ENCODE measurements at places on chromosomes 4 and X. TPM values are rescaled to one million over a fixed set of nuclear protein-coding genes. Genes with fewer than 3 reads are reported as not detected.

DNA sequence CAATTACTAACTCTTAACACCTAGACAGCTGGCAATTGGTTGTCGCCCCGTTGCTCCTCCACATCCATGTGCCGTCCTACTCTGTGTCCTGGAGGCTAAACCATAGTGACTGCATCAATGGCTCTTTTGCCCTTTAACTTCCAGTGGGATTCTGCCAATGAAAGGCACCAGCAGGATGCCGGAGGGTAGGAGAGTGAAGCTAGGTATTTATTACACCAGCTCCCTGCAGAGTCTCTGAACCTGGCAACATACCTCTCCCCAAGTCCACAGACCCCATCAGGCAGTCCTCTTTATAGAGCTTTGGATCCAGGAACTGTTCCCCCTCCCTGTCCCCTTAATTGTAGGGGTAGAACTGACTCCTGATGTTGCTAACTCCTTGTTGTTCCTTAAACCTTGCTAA lies 426.8 kb downstream of the HNRNPD start:
- H3K27ac ChIP-seq = no peak overlapping the region
- no peaks in the 10 kb centered on the region for H3K4me1 ChIP-seq
- no peak overlapping the region for H3K4me3 ChIP-seq
- H3K27me3 ChIP-seq = no peaks in the 10 kb centered on the region
- H3K36me3 ChIP-seq = no peaks in the 10 kb centered on the region
- no peak for DNase-seq

DNA sequence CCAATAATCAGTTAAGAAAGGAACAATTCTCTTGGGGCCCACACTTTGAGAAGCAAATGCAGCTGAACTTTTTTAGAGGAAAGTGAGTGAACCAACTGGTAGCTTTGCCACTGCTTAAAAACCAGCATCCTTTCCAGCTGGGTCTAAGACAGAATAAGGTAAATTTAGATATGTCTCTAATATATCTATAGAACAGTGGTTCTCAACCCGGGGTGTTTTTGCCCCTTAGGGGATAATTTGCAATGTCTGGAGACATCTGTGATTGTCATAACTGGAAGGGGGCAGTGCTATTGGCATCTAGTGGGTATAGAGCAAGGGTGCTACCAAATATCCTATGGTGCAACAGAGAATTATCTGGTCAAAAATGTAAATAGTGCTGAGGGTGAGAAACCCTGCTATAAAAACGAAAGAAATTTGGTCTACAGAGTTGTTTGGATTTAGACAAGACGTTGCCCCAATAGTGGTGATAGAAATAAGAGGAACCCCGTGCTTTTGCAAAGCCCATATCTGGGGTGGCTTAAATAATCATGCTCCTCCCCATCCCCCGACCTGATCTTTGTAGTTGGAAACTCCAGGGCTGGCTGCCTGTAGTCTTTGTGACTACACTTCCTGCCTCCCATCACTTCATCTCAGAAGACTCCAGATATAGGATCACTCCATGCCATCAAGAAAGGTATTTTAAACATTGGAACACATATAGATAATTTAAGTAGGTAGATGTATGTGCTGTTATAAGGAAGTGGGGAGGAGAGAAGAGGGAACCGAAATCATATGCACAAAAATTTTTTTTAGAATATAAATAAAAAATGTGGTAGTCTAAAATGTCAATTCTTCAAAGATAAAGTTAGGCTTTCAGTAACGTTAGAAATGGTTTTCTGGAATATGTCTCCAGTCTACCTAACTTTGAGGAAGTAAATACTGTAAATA lies at the start of gene TLR7:
TSS of gene TLR7 (plus strand) at position 622 of the 927 bp plus-strand sequence. CDS start 507 bp downstream, outside the sequence.
- no peak within 1 kb of the TSS for H3K27ac ChIP-seq
- H3K4me1 ChIP-seq = no peaks in the 10 kb centered on the region
- no peaks in the 10 kb centered on the region for H3K27me3 ChIP-seq
- no peaks in the 10 kb centered on the region for H3K36me3 ChIP-seq
- no peak within 1 kb of the TSS for H3K4me3 ChIP-seq

DNA sequence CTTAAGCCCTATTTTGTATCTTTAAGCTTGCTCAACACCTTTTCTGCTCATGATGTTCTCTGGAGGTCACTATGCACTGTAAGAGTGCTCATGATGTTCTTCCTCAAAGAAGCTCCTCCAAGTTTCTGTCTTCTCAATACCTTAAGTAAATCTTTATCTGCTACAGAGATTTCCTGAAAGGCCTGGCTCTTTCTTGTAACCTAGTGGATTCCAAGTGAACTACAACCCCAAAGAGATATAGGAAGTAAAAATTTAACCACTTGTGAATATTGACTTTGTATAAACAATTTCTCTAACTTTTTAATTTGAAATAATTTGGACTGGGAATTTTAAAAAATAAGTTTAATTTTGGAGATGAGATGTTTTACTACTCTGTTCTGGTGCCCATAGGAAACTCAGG lies 39.3 kb upstream of the XK start:
- no peak overlapping the region for H3K4me3 ChIP-seq
- H3K4me1 ChIP-seq = no peaks in the 10 kb centered on the region
- DNase-seq = no peak
- H3K27me3 ChIP-seq = no peaks in the 10 kb centered on the region
- H3K27ac ChIP-seq = no peak overlapping the region
- H3K36me3 ChIP-seq = no peaks in the 10 kb centered on the region

- no peaks in the 10 kb centered on the region for H3K27me3 ChIP-seq
- no peak overlapping the region for H3K27ac ChIP-seq
- H3K4me1 ChIP-seq = no peaks in the 10 kb centered on the region
- H3K36me3 ChIP-seq = no peaks in the 10 kb centered on the region
- H3K4me3 ChIP-seq = no peak overlapping the region
Observed at GRCh38 chr4:176545872-176546271, 226.1 kb downstream of the SPCS3 start.

DNA sequence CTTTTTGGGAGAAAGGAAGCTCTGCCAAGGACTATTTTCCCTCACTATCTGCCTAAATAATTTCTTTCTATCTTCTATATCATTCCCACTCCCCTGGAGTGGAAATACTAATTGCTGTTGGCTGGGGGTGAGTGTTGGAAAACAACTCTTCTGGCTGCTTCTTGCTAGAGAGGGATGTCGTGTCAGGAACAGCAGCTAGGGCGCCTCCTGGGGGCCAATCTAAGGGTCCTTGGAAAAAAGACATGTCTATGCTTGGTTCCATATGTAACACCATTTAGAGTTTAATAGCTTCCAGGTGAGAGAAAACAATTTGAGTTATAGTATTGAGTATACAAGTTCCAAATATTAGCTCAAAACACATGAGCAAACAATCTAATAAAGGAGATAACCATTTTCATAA lies 111.3 kb downstream of the MAGEE1 start:
- no peaks in the 10 kb centered on the region for H3K4me1 ChIP-seq
- no peak for DNase-seq
- no peak overlapping the region for H3K27ac ChIP-seq
- no peaks in the 10 kb centered on the region for H3K36me3 ChIP-seq
- no peaks in the 10 kb centered on the region for H3K27me3 ChIP-seq

DNA sequence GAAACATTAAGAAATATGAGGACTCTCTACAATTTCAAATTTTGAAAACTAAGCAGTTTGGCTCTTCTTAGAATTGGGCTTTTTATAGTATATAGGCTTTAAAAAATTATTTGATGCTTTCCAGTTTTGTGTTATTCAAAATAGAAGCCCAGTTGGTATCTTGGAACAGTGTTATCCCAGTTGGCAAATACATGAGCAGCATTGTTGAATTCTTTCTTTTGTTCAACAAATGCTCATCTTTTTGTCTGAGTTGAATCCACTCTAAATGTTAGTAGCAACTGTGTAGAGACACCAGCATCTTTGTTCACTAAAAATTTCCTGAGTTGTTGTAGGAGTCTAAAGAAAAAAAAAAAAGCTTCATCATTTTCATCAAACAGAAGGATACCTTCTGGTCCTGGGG lies 41.0 kb upstream of the LIMCH1 start:
- DNase-seq = no peak
- no peak overlapping the region for H3K4me3 ChIP-seq
- no peak overlapping the region for H3K27ac ChIP-seq
- no peaks in the 10 kb centered on the region for H3K4me1 ChIP-seq
- no peaks in the 10 kb centered on the region for H3K36me3 ChIP-seq

GRCh38 chr4:177204126-177204525 lies 105.5 kb upstream of the NEIL3 start:
- H3K27me3 ChIP-seq = no peaks in the 10 kb centered on the region
- no peaks in the 10 kb centered on the region for H3K4me1 ChIP-seq
- H3K36me3 ChIP-seq = no peaks in the 10 kb centered on the region
- no peak overlapping the region for H3K4me3 ChIP-seq
- no peak for DNase-seq

Gene BEND2
- not detected for polyA plus RNA-seq

DNA sequence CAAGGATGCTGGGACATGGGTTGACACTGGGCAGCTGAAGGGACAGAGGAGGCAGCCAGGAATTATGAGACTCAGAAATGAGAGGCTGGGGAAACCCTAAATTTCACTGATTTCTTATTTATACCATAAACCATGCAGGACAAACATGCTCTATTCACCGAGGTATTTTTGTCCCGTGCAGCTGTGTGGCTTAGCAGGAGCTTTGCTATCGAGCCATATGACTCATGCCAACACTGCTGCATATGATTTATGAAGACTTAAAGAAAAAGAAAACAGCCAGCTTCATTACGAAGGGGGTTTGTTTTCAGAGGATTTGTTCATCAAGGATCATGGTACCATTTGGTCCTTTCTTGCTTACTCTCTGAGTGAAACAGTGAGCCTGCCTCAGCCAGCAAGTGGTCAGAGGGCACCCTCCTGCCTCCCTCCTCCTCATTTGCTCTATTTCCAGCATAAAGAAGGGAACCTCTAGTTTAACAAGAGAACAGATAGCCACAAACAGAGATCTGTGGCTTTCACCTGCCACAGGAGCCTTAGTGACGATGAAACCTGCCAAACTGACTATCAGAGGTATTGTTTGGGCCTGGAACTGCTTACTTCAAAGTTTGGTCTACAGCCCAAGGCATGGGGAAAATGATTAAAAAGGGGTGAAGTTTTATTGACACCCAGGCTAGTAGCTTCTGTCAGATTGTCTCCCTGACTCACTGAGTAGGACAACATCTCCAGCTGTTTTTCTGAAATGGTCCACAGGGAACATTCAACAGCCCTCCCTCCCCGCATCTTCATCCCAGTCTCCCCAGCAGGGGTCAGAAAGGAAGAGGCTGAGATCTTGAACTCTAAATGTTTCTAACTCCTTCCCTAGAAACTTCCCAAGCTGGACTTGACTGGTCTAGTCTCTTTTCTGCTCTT lies 80.1 kb upstream of the MAML3 start:
- H3K27ac ChIP-seq = no peak overlapping the region

GRCh38 chr4:111362941-111363361 lies 740.1 kb upstream of the PITX2 start:
- H3K4me1 ChIP-seq = no peaks in the 10 kb centered on the region
- H3K27ac ChIP-seq = no peak overlapping the region
- no peaks in the 10 kb centered on the region for H3K36me3 ChIP-seq
- no peak overlapping the region for H3K4me3 ChIP-seq
- no peak for DNase-seq

DNA sequence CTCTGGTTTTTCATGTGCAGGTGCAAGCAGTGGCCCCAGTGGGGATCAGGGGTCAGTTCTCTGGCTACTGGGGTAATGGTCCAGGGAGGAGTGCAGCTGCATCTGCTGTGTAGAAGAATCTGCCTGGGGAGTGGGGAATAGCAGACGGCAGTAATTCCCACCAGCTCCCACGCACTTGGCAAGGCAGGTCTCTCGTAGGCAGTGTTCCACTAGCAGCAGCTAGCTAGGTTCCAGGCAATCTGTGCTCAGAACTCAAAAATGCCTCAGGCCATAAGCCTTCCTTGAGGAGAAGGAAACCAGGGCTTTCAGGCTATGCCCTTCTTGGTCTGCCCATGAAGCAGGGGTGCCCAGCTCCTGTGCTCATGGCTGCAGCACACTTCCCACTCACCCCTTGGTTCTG lies 38.8 kb downstream of the DCLK2 start:
- H3K36me3 ChIP-seq = no peaks in the 10 kb centered on the region
- no peak overlapping the region for H3K4me3 ChIP-seq
- DNase-seq = no peak
- H3K27me3 ChIP-seq = no peaks in the 10 kb centered on the region
- H3K27ac ChIP-seq = no peak overlapping the region

Gene PPM1K
- 84.5 TPM for polyA plus RNA-seq

Gene SERTM2
- polyA plus RNA-seq = not detected

- no peak for DNase-seq
- no peak overlapping the region for H3K27ac ChIP-seq
- no peak overlapping the region for H3K4me3 ChIP-seq
- H3K27me3 ChIP-seq = no peaks in the 10 kb centered on the region
- peaks cover 8% of the 10 kb centered on the region for H3K4me1 ChIP-seq
Observed at GRCh38 chr4:113745711-113746110, 15.8 kb downstream of the CAMK2D start.

Gene TAF7L
- polyA plus RNA-seq = not detected

DNA sequence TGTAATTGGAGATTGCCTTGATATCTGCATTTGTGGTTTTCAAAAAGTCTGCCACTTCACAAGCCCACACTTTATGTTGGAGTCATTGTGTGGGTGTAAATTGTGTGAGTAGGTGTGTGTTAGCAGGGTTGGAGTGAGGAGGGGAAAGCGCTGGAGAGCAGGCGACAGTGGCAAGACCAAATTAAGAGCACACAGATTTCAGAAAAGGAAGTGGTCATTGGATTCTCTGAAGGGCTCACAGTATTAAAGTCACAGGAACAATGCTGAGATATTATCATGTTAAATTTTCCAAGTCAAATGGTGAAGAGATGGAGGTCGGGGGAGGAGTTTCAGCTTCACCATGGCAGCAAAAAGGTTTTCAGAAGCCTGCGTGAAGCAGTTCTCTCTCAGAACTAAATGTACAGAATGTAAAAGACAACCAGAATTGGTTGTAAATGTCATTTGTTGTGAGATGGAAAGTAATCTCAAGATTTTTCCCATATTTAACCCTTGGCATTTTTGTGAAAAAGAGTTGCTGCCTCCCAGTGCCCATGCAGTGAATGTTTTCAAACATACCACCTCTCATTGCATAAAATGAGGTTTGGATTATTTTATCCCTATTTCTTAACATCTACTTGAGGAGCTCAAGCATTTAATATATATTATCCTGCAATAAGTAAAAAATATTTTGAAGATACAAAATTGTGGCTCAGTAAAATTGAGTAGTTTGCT lies 265.9 kb downstream of the ZNF674 start:
- H3K27me3 ChIP-seq = no peaks in the 10 kb centered on the region
- no peak overlapping the region for H3K4me3 ChIP-seq
- H3K27ac ChIP-seq = no peak overlapping the region
- H3K36me3 ChIP-seq = no peaks in the 10 kb centered on the region

- H3K27me3 ChIP-seq = no peaks in the 10 kb centered on the region
- H3K4me3 ChIP-seq = no peak overlapping the region
- H3K36me3 ChIP-seq = no peaks in the 10 kb centered on the region
- H3K27ac ChIP-seq = no peak overlapping the region
- no peak for DNase-seq
Observed at GRCh38 chr4:37988670-37989069, 28.5 kb downstream of the PTTG2 start.
